ENCODE measurements at places on chromosomes 7 and 10.

DNA sequence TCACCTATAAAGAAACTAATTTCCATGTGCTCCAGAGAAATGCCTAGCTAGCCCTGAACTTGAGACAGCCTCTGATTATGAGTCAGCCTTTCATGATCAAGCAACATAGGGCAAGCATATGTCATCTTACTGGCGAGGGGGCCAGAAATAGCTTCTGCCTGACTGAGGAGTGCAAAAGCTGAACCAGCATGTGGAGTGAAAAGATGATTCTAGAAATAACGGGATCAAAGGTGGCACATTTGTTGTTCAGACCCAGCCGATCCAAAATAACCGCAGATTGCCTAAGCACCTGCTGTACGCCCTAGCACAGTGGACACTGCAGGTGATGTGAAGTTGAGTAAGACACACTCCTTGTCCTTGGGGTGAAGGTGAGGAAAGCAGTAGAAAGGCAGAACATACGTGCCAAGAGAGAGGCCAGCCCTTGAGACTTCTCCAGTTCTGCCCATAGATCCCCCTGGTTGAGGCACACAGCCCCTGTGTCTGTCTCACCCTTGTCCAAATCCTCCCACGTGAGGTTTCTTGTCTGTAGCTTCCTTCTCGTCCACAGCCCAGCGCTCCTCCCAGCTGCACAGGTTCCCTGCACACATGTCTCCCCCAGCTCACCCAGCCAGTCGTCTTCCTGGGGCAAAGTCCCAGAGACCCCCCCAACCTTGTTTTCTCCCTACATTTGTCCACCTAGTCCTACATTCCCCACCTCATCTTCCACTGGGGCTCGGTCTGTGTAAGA lies 2.8 kb upstream of the BCL7B start:
- no peak for DNase-seq

DNA sequence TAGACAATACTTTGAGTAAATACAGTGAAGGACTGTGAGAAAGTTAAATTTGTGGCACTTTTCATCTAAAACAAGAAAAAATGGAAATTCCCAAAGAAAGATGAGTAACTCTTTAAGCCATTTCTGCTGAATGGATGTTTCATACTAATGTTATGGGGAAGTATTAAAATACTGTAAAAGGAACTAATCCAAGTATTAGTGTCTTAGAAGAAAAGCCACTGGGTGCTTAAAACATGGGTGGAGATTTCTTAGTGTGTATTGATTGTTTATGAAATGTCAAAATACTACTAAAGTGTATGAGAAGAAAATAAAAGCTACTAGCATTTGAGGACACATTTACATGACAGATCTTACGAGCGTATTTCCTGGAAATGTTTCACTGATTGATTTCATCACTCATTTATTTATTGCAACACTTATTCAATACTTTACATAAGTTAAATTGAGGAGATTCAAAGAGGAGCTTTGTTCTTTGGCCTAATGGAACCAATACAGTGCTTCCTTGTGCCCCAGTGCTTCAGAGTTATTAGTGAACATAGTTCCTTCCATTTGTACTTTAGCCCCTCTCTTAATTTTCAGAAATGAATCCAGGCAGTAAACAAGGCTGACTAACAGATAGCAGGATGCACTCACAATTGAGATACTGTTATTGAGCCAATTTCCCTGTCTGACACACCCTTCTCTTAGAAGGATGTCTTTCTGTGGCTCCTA lies 155.5 kb upstream of the AHR start:
- DNase-seq, result no peak

GRCh38 chr10:97891497-97892167 lies 42.0 kb downstream of the GOLGA7B start:
- no peak for DNase-seq

GRCh38 chr10:66927971-66928770 lies 2.3 kb downstream of the LRRTM3 start:
- DNase-seq, result no peak

GRCh38 chr7:15046861-15047260 lies 144.3 kb upstream of the DGKB start:
- no peak for DNase-seq
